Natural killer cell treated with Interleukin-12 subunit alpha and Interleukin-12 subunit beta and Interleukin-15 and Interleukin-18, amount 100 ng/mL, for 72 hours (primary cell): ENCODE measurements at places on chromosomes 6 and 20.

- DNase-seq: no peak
Observed at GRCh38 chr6:1216488-1216974, 95.4 kb upstream of the FOXQ1 start.

- no peak for DNase-seq
Observed at GRCh38 chr20:6685181-6685582, 82.3 kb upstream of the BMP2 start.

DNA sequence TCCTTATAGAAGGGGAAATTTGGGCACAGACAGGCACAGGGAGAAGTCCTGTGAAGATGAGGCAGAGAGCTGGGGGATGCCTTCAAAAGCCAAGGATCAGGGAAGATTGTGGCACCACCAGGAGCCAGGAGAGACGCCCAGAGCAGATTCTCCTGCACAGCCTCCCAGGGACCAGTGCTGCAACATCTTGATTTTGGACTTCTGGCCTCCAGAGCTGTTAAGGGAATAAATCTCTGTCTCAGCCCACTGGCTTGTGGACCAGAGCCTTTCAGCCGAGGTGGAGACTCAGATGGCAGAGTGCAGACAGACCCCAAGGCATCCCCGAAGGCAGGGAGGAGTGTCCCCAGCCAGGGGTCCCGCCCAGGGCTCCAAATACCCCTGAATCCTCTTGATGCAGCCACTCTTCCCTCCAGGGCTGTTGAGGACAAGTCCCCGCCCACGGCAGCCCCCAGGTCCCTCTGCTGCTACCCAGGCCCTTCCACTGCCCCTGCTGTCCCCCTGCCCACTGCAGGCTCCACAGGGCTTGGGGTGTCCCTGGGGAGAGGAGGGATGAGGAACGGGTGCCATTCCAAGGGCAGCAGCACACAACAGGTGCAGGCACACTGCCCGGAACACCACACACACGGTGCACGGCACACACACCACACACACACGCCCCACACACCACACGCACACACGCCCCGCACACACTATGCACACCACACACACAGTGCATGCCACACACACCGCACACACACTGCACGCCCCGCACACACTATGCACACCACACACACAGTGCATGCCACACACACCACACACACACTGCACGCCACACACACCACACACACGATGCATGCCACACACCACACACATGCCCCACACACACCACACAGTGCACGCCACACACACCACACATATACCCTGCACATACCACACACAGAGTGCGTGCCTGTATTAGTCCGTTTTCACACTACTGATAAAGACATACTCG lies 311.4 kb downstream of the TAF4 start:
- no peak for DNase-seq

DNA sequence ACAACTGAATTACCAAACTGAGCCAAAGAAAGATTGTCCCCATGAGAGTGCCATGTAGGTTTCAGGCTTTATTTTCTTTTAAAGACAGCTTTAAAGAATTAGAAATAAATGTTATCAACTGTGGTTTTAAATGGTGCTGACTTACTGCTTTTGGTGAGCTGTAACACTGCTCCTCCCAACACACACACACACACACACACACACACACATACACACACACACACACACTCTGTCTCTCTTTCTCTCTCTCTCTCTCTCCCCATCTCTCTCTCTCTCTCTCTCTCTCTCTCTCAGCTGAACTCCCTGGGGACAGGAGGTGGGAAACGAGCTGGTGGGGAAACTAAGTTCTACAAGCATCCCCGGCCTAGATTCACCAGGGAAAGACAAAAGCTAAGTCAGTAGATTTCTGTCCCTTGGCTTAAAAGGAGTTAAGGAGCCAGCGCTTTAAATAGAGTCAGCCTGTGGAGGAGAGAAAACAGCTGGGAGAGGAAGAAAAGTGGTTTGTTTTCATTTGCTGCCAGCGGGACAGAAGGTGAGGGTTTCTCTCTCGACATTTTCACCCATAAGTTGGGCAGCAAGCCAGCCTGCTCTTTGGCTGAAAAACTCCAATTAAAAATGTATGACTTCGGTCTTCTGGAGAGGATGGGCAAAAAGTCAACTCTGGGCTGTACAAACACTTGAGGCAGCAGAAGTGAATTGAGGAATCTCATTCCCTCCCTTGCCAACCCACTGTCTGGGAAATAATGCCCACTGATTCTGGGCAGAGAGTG lies 27.4 kb downstream of the CBLN4 start:
- no peak for DNase-seq

DNA sequence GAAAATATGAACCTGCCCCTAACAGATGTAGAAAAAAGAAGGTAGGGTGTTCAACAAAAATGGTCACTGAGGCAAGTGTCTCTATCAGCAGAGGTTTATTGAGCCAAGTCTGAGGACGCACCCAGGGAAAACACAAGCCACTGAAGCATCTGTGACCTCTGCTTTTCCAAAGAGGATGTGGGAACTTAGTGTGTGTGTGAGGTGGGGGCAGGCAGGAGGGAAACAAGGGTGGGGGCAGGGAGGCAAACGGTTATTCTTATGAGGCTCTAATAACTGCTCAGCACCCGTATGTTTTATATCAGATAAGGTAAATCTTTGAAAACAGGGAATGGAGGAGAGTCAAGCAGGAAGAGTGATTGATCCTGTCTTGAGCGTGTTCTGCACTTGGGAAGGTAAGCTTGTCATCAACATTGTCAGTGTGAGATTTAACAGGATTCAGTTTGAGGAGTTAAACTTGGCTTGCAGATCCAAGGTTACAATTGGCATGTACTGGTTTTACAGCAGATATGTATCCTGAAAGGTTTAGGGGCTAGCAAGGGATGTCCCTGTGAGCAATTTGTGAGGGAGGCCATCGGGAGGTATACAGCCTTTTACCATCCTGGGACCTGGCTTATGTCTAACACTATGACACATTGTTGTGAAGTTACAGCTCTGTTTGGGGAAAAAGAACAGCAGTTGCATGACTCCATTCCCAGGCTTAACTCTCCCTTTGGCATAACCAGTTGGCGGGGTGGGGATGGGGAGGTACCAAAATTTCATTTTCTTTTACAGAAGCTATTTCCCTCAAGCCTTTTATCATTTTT lies 33.7 kb downstream of the NINL start:
- DNase-seq: no peak

DNA sequence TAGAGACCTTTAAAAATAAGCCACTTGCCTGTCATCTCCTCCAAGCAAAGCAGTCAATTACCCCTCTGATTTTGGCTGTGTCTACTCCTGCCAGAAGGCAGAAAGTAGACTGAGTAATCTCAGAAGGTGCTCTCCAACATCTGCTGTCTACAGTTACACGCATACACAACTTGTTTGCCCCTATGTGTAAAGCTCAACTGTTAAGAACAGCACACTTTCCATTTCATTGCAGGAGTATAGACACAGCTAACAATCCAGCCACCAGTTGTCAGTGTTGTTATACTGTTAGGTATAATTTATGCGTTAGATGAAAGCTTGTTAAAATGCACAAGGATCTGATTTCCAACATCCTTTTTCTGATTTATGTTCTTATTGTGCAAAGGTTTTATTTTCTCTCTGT lies 88.2 kb downstream of the SAMD3 start:
- DNase-seq: no peak

DNA sequence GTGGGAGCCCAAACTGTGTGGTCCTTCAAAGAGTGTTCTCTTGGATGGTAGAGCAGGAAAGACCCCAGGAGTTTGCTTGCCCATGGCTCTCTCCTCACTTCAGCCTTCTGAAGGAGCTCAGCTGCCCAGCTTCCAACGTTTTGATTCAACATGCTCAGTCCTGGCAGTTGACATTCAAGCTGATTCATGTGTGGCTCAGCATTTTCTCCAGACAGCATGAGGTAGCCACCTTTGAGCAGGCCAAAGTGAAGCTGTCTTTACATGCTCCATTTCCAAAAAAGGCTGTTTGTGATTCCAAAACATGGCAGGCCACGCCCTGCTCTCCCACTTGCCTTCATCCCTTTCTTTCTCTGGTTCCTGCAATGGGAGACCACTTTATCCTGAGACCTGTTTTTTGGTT lies 280.2 kb downstream of the TBC1D7 start:
- DNase-seq: no peak

DNA sequence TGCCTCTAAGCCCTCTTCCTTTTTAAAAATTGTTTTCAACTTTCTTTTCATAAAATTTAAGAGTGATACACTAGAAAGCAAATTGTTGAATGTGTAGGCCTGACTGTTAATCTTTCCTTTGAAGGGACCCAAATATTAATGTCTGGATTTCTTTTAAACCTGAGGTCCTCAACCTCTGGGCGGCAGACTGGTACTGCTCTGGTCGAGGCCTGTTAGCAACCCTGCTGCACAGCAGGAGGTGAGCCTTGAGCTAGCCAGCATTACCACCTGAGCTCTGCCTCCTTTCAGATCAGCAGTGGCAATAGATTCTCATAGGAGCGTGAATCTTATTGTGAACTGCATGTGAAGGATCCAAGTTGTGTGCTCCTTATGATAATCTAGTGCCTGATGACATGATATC lies 191.2 kb downstream of the MANEA start:
- no peak for DNase-seq
